ENCODE measurements at places on chromosomes 4 and X. TPM values are rescaled to one million over a fixed set of nuclear protein-coding genes. Genes with fewer than 3 reads are reported as not detected.

DNA sequence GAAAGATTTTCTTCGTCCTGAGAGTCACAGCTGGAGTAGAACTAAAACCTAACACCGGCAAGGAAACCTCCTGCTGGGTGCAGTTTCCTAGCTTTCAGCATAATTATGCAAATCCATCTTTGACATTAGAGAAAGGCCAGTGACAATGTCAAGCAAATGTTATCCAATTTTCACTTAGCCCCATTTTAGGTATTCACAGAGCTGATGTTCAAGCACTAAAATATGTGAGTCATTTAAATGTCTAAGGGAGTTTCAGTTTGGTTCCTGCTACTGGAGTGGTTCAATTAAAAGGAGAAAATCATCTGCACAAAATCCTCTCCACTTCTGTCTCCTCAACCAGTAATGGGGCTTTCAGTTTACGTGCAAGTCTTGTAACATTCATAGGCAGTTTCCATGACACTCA is 37.1 kb upstream of the AMOT start:
- no peak for DNase-seq

Gene MAMLD1
- total RNA-seq = 0.15 TPM

Gene GYPE
- not detected for total RNA-seq

- DNase-seq = no peak
These were observed 145.6 kb downstream of the POLA1 start for GRCh38 chrX:24839331-24839730.

- peak; percentile 80 for DNase-seq
These were observed 275.2 kb upstream of the EDA2R start for GRCh38 chrX:66914080-66914479.
